ENCODE measurements at places on chromosomes 2 and 18.

DNA sequence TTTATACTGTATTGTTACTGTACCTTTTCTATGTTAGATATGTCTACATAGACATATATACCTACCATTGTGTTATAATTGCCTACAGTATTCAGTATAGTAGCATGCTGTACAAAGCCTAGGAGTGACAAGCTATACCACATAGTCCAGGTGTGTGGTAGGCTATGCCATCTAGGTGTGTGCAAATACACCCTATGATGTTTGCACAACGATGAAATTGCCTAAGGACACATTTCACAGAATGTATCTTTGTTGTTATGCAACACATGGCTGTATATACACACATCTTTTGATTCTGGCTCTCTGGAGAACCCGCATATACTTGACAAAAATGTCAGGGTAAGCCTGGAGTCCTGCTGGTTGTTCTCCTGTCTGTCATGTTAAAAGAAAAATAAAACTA, 85.1 kb downstream of the BCL2L11 start:
- DNase-seq, result no peak

- DNase-seq, result no peak
These were observed 331.3 kb downstream of the THSD7B start for GRCh38 chr2:137096693-137097092.

- DNase-seq, result no peak
These were observed 58.5 kb upstream of the MGAT5 start for GRCh38 chr2:134195341-134195740.

GRCh38 chr18:45166836-45167551, 448.3 kb upstream of the SLC14A2 start:
- no peak for DNase-seq

DNA sequence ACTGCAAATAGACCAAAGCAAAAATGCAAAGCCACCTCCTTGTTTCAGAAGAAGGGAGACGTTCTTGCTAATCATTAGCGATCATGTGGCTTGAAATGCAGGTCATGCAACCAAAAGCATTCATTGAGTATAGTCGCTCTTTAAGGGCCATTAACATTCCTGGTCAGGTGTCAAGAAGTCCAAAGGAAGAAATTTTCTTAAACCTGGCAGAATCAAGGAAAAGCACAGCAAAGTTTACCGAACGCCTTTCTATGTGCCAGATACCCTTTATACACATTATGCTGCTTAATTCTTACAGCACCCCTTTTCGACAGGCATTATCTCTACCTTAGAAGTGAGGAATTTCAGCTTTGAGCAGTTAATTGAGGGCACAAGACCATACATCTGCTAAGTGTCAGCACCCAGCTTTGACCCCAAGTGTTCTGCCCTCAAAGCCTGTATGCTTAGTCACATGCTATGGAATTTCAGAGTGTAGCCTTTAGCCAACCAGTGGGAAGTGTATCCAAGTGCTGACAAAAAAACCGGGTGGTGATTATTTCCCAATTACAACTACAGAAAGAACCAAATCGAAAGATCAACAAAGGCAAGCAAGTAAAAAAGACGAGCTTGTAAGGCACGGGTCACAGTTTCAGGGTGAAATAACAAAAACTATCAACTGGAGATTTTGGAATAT, 70.8 kb downstream of the EPHA4 start:
- no peak for DNase-seq

- DNase-seq, result no peak
These were observed 160.5 kb upstream of the RND3 start for GRCh38 chr2:150647943-150648342.

DNA sequence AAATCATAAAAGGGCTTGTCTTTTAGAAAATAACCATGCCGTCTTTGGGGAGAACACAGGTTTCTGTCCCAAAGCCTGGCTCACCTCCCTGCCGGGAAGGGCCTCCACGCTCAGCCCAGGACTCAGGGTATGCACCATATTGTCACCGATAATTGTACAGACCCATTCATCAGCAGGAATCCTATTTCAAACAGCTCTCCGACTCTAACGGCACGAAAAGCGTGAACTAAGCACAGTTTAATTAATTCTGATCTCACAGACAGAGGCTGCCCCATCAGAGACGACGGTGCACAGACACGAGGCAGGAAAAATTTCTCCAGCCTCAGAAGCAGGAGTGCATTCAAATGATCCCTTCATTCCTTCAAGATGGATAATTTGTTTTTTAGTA, 276.2 kb downstream of the MYCN start:
- DNase-seq, result no peak

DNA sequence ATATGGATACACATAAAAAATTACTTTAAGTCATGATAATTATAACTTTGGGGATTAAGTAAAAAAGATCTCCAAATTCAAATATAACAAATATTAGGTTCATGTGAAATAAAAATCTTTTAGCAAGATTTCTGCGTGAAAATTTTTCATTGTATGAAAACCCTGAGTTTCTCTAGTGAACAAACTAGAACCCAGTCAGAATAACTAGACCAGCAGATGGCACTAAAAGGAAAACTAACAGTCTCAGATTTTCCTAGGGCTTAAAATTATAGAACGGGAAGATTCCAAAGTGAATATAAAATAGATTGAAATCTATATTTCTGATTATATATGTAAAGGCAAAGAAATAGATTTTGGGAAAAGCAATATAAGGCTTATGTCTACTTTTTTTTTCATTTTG, 43.3 kb downstream of the TMEM200C start:
- no peak for DNase-seq

DNA sequence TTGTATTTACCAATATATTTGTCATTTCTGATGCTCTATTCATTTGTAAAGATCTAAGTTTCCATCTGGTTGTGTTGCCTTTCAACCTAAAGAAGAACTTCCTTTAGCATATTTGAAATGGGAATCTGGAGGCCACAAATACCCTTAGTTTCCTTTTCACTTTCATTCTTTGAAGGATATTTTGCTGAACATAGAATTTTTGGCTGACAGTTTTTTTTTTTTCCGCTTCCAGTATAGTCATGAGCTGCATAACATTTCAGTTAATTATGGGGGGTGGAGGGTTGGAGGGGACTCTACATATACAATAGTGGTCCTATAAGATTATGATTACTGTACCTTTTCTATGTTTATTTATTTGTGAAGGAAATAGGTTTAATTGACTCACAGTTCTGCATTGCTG, 83.9 kb downstream of the CERS6 start:
- DNase-seq, result no peak
